ENCODE measurements at places on chromosomes 7 and 10. TPM values are rescaled to one million over a fixed set of nuclear protein-coding genes. Genes with fewer than 3 reads are reported as not detected.

DNA sequence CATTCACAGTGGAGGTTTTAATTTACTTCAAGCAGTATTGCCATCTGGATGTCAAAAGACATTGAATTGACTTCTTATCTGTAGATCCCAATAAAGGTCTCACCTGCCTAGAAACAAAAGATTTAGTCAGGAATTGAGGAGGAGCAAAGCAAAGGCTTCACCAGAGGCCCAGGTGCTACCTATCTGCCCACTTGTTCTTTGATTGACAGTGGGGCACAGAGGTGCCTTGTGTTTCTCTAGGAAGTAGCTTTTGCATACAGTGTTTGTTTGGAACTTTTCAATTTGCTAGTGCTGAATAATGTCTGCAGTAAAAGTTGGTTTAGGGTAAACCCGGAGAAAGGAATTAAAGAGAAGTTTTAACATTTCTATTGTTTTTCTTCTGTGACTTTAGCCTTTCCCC, 40.4 kb downstream of the AUTS2 start:
- H3K4me1 ChIP-seq: no peaks in the 10 kb centered on the region
- H3K27me3 ChIP-seq: no peaks in the 10 kb centered on the region

DNA sequence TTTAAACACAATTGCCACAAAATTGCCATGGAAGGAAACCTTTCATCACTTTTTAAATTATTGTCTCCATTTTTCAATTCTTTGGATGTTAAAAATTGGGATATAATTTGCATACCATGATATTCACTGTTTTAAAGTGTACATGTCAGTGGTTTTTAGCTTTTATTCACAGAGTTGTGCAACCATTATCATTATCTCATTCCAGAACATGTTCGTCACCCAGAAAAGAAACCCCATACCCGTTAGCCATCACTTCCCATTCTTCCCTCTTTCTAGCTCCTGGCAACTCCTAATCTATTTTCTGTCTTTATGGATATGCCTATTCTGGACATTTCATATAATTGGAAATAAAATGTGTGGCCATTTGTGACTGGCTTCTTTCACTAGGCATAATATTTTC, 260.3 kb upstream of the FERD3L start:
- DNase-seq: no peak
- H3K27me3 ChIP-seq: no peaks in the 10 kb centered on the region
- peak overlapping the region; percentile 92 for H3K27ac ChIP-seq
- H3K4me1 ChIP-seq: peaks cover 29% of the 10 kb centered on the region
- H3K36me3 ChIP-seq: no peaks in the 10 kb centered on the region

- no peak for DNase-seq
- no peaks in the 10 kb centered on the region for H3K27me3 ChIP-seq
- H3K4me1 ChIP-seq: peaks cover 14% of the 10 kb centered on the region
- no peak overlapping the region for H3K4me3 ChIP-seq
- H3K36me3 ChIP-seq: peaks cover 29% of the 10 kb centered on the region
These were observed 13.6 kb downstream of the SUMF2 start for GRCh38 chr7:56077681-56078080.

The SDK1 gene
- total RNA-seq: under 0.01 TPM

The NODAL gene
- not detected for total RNA-seq

DNA sequence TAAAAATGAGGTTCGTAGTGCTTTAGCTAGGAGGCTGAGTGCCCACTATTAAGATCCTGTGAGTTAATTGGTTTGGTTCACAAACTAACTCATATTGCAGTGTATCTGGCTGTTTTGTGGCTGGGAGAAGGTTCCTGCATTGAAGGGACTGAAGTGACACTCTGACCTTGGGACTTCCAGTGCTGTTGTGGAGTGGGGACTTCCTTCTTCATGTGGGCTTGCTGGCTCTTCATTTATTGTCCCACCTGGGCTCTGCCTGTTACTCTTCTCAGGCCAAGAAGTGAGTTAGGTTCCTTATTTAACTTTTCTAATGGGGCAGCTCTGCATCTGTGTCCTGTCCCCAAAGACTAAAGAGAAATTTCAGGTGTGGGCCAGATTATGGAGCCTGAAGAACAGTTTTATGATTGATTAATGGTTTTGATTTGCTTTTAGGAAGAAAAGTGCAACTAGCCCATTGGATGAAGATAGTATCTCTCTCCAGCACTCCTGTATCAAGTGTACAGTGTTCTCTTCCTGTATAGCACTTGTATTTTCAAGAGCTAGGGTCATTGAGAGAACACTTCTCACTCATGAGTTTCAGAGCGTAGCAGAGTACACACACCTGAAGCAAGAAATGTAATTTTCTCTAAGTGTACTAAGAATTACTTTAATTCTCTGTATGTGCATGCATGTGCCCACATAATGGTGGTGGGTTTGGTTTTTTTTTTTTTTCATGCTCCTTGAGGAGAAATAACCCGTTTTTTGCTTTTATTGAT, 54.8 kb downstream of the AUTS2 start:
- DNase-seq: no peak
- no peaks in the 10 kb centered on the region for H3K27me3 ChIP-seq
- H3K27ac ChIP-seq: no peak overlapping the region

DNA sequence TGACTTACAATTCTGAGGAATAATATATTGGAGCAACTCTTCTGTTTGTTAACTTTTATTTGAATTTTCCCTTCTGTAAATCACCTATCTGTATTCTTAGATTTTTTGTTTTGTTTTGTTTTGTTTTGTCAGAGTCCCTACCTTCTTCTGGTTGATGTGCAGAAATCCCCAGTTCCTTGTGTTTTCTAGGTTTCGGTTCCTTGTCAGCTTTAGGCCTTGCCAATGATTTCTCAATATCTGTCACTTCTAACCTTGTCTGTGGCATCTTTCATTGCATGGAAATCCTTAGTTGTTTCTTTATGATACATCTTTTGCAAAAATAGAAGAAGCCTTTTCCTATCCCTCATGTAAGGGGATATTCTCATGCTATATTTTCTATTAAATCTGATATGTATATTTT, 21.7 kb upstream of the ST8SIA6 start:
- no peaks in the 10 kb centered on the region for H3K27me3 ChIP-seq
- no peak for DNase-seq
- H3K27ac ChIP-seq: no peak overlapping the region
- H3K4me1 ChIP-seq: no peaks in the 10 kb centered on the region
- H3K36me3 ChIP-seq: no peaks in the 10 kb centered on the region
- H3K4me3 ChIP-seq: no peak overlapping the region

The PRKAR1B gene
- 5.9 TPM for total RNA-seq

DNA sequence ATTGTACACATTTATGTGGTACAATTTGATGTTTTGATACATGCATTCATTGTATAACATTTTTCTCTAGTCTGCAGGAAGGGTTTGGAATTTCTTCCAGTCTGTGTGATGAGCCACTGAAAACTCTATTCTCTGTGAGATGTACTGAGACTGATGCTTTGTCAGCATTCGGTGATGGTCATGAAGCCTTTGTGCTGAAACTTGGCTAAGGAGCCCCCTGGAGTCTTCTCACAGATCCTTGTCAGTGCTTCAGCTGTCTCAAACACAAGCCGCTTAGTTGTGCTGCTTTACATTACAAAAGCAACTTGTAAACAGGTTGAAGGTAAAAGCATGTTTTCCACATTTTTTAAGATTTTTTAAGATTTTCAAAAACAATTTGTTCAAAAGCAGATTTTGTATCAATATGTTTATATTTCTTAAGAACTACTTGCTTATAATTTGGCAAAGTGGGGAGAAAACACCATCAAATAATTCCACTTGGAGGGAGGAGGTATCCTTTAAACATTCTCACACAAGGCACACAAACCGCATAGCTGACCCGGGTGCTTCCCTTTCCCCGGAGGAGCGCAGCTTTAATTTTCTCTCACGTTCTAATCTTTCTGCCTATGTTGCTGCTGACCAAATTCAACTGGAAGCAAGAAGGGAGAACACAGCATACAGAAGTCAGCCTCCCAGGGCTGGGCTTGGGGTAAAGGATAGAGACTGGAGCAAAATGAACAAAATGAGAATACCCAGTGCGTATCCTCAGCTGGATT, 249.8 kb upstream of the VSTM2A start:
- H3K27me3 ChIP-seq: no peaks in the 10 kb centered on the region
- H3K4me3 ChIP-seq: no peak overlapping the region
- no peak overlapping the region for H3K27ac ChIP-seq

The VPS50 gene
- total RNA-seq: 40.4 TPM

GRCh38 chr10:98096316-98096715, 38.1 kb upstream of the R3HCC1L start:
- H3K27ac ChIP-seq: no peak overlapping the region
- H3K4me1 ChIP-seq: no peaks in the 10 kb centered on the region
- H3K4me3 ChIP-seq: no peak overlapping the region
- no peak for DNase-seq
- H3K27me3 ChIP-seq: no peaks in the 10 kb centered on the region
- H3K36me3 ChIP-seq: no peaks in the 10 kb centered on the region

DNA sequence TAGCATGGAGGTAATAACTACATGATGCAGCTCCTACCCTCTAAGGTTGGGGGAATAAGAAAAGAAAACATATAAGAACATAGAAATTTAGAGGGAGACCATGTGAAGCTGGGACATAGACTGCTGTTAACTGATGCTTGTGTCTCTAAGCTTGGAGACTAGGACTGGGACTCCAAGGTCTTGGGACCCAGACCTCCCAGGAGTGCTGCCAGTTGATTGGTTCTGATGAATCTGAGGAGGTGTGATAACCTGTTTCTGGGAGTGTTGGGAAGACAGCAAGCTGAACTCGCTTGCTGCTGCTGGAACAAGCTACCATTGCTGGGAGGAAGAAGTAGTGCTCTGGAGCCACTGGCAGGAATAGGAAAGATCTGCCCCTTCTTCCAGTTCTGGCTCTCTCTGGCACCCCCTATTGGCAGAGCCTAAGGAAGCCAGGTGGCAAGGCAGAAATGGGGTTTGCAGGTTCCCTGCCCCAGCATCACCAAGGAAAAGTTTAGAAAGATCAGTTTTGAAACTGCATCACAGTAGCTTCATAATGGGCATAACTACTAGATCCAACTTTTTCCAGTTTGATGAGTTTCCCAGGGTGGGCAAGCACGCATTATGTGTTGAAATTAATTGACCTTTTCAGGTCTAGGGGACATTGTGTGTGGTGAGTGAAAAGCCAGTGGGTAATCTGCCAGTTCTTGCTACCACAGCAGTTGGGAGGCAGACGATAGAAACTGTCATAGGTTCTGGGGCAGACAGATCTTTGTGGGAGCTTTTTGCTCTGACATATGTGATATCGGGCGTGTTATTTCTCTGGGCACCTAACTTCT, 140.7 kb downstream of the SND1 start:
- H3K27ac ChIP-seq: no peak overlapping the region
- DNase-seq: peak; percentile 13
- H3K4me3 ChIP-seq: no peak overlapping the region
- H3K36me3 ChIP-seq: no peaks in the 10 kb centered on the region
- peaks cover 32% of the 10 kb centered on the region for H3K4me1 ChIP-seq

- H3K4me3 ChIP-seq: no peak within 1 kb of the TSS
- no peaks in the 10 kb centered on the region for H3K4me1 ChIP-seq
- no peak for DNase-seq
- H3K27me3 ChIP-seq: no peaks in the 10 kb centered on the region
- no peaks in the 10 kb centered on the region for H3K36me3 ChIP-seq
- no peak within 1 kb of the TSS for H3K27ac ChIP-seq
These were observed at the start of gene GIMAP7 for GRCh38 chr7:150514748-150515222. Gene GIMAP7, plus strand, starts transcription at chr7:150514872. Its CDS starts 5,103 bp downstream, at chr7:150519975.

The PDE6C gene
- total RNA-seq: not detected

The CTTNBP2 gene
- 2.9 TPM for total RNA-seq

GRCh38 chr7:145156834-145157233, 321.0 kb upstream of the TPK1 start:
- no peaks in the 10 kb centered on the region for H3K27me3 ChIP-seq
- DNase-seq: no peak
- H3K36me3 ChIP-seq: no peaks in the 10 kb centered on the region
- H3K4me3 ChIP-seq: no peak overlapping the region
- H3K27ac ChIP-seq: no peak overlapping the region
